ENCODE measurements at places on chromosomes 3 and 15.

GRCh38 chr15:22808761-22809280 is 22.4 kb downstream of the NIPA1 start:
- no peak for DNase-seq

GRCh38 chr3:71577011-71577410 is 6.5 kb downstream of the FOXP1 start:
- DNase-seq: no peak

GRCh38 chr3:42850263-42850662 is 25.4 kb downstream of the CYP8B1 start:
- DNase-seq: no peak

GRCh38 chr15:95497634-95498033 is 832.9 kb upstream of the NR2F2 start:
- DNase-seq: no peak

GRCh38 chr3:28334552-28334951 is 14.0 kb upstream of the ZCWPW2 start:
- no peak for DNase-seq

GRCh38 chr3:187064210-187065115 is 74.8 kb downstream of the RPL39L start:
- DNase-seq: no peak

DNA sequence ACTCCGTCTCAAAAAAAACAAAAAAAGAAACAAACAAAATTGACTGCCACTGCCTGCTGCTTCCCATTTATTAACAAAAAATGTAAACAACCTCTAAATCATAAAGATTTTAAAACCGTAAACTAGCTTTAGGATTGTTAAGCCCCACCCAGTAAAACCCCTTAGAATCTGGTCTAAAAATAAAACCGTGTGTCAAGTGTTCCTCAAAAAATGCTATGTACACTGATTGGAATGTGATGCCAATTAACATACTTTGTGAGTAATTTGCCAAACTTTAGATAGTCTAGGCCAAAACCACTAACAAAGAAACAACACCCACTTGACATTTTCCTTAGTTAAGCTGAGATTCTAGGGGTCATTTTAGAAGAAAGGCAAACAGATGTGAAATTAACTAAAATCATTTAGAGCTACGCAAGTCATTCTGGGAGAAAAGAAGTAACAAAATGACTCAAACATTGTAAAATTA is 5.3 kb downstream of the RAF1 start:
- DNase-seq: no peak

DNA sequence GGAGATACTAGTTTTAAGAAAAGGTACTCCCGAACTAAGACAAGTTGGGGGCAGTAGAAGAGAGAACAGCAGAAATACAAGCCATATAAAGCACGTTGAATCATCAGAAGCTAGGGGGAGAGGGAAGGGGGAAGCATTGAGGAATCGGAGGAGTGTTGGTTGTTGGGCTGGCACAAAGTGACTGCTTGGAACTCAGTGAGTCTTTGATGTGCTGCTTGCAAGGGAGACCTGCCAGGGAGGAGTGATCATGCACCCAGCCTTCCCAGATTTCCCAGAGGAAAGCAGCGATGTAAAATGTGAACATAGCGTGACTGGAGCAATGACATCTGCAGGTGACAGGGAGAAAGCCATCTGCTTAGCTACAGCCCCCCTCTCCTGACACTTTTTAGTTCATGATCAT is 192.4 kb upstream of the IL12A start:
- DNase-seq: no peak

GRCh38 chr15:52546031-52546751 is 17.5 kb upstream of the MYO5A start:
- no peak for DNase-seq

- DNase-seq: no peak
Observed at GRCh38 chr15:94141802-94142201, 89.6 kb upstream of the MCTP2 start.

DNA sequence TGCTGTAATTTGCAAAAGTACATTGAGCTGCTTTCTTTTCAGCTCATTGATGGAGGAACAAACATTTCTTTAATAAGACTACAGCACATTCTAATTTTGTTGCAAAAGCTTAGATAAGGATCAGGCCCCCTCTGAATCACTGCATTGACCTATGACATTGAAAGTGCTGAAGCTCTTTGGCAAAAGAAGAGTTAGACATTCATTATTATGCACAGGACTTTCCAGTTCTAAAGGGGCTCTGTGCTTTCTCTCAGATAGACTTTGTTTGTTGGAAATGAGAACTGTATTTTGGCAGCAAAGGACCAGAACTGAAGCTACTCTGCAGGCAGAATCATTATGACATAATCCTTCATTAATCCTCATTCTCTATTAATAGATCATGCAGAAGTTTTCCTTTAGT is 252.9 kb upstream of the SOX2 start:
- DNase-seq: no peak

DNA sequence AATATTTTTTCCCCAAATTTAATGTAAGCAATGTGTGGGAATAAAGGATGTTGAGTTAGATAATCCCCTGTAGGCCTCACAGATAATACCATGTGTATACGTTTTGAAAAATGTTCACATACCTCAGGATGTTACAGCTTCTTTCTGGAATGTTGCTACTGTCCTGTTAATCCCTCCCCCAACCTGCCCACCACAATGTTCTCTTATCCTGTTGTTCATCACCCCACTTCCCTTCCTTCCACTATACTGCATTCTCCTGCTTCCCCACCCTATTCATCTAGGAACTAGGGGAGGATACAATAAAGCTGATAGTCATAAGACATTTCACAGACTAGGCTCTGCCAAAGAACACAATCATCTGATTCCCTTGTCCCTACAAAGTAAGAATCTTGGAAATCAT is 92.1 kb downstream of the IGF2BP2 start:
- DNase-seq: no peak

DNA sequence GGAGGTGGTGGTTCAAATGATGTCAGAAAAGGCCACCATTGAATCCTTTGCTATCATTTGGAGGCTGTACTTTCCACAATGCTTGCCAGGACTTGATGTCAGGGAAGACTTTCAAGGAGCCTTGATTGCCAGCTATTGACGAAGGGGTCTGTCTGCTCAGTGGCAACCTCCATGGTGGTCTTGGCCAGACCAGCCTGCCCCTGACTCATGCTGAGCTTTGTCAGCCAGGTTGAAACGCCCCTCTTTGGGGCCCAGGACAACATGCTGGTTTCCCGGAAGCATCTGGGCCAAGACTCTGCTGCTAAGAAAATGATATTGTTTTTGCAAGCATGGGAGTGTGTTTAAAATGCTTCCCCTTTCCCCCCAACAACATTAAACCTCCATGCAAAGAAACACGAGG is 26.7 kb downstream of the CGNL1 start:
- DNase-seq: no peak

- DNase-seq: no peak
Observed at GRCh38 chr3:31349001-31349748, 183.6 kb upstream of the STT3B start.

DNA sequence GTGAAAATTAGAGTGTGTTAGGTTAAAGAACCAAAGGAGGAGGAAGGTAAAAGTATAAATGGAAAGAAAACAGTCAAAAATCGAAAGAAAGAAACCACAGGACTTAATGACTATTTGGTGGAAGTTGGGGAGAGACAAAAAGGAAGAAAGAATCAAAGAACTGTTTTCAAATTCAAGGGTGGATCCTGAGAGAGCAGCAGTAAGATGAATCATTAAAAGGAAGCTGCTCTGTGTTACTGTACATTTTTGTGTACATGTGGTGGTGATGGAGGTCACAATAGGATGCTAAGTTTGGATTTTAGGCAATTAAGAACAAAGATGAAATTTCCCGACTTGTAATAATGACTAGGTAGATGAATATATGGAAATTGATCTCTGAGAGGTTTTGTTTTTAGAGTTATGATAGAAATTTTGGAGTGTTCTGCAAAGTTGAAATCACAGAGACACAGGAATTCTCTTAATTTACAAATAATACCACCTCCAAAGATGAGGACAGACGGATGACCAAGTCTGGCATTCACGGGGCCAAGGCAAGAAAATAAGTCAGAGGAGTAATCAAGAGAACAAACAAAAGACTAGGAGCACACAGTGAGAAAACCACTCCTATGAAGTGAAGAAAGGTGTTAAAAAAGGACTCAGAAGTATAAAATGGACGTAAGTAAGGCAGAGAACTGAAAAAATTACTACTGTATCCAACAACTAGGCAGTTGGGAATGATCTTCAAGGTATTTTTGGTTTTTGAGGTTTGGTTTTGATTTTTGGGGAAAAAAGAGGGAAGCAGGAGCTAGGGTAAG is 7.1 kb downstream of the DHX36 start:
- no peak for DNase-seq

- DNase-seq: no peak
Observed at GRCh38 chr3:182568876-182569275, 224.4 kb upstream of the ATP11B start.

DNA sequence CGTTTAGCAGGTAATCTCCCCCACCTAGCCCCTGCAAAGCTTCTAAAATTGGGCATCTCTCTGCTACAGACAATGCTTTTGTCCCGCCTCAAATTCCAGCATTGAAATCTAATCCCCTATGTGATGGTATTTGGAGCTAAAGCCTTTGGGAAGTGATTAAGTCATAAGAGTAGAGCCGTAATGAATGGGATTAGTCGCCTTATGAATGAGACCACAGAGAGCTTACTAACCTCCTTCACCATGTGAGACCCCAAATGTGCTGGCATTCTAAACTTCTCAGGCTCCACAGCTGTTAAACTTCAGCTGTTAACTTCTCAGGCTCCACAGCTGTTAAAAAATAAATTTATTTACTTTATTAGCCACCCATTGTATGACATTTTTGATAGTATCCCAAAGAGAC is 374.2 kb upstream of the BCHE start:
- no peak for DNase-seq

DNA sequence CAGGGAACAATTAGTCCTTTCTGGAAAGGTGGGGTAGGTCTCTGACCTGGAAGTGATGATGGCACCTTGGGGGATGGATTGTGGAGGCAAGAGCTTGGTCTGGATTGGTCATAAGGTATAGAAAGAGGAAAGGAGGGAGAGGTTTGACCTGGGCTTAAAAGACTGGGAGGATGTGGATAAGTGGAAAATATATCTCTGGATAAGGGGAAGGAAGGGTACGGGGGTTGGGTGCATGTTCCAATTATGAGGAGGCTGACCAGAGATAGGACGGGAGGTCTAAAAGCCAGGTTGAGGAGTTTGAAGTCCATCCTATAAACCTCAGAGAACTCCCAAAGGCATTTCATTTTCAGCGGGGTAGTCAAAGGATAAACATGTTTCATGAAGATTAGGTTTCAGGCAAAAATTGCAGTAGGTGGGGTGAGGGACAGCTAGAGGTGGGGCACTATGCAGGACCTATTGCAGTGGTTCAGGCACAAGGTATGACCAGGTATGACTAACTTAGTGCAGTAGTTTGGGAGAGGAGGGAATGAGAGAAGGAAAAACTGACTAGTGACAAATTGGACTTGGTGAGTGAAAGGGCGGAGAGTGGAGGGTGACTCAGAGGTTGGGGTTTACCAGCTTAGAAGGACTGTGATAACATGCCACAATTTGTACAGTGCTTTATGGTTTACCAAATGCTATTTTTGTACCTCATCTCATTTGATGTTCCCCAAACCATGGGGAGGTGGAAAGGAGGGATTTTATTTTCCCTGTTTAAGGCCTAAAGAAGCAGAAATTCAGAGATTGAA is 10.7 kb downstream of the PDE8A start:
- DNase-seq: no peak

DNA sequence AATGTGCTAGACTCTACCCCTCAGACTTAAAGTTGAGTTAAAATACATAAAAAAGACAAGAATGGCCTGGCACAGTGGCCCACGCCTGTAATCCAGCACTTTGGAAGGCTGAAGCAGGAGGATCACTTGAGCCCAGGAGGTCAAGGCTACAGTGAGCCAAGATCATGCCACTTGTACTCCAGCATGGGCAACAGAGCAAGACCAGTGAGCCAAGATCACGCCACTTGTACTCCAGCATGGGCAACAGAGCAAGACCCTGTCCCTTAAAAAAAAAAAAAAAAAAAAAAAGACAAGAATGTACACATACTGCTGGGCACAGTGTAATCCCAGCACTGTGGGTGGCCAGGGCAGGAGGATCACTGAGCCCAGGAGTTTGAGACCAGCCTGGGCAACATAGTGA is 17.4 kb downstream of the DIS3L start:
- DNase-seq: no peak

GRCh38 chr3:129449279-129450115 is 9.5 kb downstream of the IFT122 start:
- no peak for DNase-seq

DNA sequence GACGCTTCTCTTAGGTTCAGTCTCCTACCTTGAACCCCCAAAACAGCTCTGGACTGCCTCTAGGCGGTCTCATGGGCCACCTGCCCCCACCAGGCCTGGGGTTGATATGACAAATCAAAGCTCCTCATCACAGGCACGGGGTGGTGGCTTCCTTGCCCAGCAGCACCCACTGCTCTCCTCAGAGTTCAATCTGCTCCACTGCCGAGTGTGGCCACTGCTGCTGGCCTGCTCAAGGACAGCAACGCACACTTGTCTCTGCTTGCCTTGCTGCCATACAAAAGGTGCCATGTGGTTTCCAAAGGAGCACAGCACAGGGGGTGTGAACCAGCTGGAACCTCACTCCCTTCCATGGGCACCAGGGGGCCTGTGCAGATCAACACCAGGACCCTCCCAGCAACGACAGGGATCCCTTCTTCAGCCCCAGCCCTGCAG is 10.2 kb downstream of the KBTBD13 start:
- DNase-seq: no peak

- no peak for DNase-seq
Observed at GRCh38 chr3:158492685-158493084, 78.3 kb upstream of the MLF1 start.

GRCh38 chr15:56965231-56966013 is 47.0 kb downstream of the TCF12 start:
- DNase-seq: no peak

DNA sequence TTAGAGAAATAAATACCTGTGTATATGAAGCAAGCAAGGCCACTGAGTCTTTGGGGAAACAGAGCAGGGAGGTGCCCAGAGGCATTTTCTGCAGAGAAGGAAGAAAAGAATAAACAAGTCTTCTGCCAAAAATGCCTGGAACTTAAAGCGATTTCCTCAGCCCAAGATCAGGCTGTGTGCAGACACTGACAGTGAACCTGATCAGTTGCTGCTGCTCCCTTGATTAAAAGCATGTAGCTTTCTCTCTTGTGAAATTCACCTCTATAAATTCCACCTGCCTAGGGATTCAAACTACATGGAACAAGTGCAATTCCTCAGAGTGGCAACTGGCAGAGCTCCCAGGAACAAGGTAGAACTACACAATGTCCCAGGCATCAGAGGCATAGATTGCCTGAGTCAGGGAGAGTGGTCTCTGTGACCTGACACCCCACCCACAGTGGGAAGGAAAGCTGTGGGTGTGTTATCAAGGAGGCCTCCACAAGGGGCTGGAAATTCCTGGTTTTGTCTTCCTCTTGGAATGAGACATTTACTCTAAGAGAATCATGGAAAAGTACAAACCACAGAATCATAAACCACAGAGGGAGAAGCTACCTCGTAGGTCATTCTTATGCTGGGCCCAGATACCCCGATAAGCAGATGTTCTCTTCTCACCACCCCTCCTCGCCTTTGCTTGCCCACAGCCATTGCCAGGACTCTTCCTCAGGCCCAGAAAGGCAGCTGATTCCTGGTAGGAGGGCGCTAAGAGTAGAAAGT is 1.8 kb upstream of the ZBTB38 start:
- DNase-seq: no peak

GRCh38 chr15:69868756-69869155 is 229.0 kb downstream of the TLE3 start:
- no peak for DNase-seq

Measured in substantia nigra (tissue), 51 donors.